ENCODE measurements at places on chromosomes 11 and 22.

- DNase-seq: no peak
These were observed 1.7 kb downstream of the KLHDC7B start for GRCh38 chr22:50547263-50547985.

- no peak for DNase-seq
These were observed 48.0 kb downstream of the ME3 start for GRCh38 chr11:86624366-86624765.

DNA sequence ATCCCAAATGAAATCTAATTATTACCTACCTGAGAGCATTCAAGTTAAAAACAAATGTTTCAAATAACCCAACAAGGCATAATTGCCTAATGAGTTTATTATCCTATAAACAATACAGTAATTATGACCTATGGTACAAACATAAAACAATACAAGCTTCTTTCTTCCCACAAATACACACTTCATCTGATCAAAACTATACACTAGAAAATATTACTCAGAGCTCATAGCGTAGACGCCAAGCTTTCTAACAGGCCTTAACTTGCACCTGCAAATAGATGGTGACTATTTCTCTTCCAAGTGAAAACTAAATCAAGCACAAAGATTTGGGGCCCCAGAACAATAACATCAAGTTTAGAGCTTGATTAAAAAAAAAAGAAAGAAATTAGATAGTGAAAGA is 78.1 kb downstream of the SOX6 start:
- DNase-seq: no peak

DNA sequence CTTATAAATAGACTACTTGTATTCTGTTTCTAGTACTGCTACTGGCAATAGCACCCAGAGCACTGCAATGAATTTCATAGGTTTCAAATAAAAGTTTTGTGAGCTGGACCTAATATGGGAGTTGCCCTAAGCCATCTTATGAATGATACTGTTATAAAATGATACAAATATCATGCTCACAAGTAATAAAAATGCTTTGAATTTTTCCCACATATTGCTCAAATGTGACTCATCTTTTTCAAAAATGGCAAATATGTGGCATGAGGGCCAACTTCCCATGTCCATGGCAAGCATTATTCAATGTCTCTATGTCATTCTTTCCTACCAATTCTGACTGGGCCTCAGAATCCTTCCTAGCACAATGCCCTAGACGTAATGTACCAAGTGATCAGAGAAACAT is 137.6 kb downstream of the TRPC6 start:
- peak; percentile 88 for DNase-seq

DNA sequence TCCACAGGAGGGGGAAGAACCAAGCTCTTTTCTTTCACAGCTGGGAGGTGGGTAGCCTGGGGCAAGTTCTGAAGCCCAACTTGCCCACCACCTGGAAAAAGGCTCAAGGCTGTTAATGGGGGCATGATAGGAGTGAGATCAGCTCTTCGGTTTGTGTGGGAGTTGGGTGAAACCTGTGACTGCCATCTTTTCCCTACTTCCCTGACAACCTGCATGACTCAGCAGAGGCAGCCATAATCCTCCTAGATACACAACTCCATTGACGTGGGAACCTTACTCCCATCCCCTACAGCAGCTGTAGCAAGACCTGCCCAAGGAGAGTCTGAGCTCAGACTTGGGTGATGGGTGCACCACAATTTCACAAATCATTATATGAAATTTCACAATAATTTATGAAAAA is 13.3 kb upstream of the OOSP4B start:
- no peak for DNase-seq

GRCh38 chr11:111452146-111452545 is 60.0 kb downstream of the BTG4 start:
- no peak for DNase-seq

GRCh38 chr11:70799386-70799785 is 401.1 kb downstream of the CTTN start:
- no peak for DNase-seq

- no peak for DNase-seq
These were observed 6.4 kb downstream of the PPIL2 start for GRCh38 chr22:21672107-21672629.

- peak; percentile 41 for DNase-seq
These were observed 15.8 kb upstream of the SYN3 start for GRCh38 chr22:33073989-33074418.

- DNase-seq: no peak
These were observed 83.4 kb upstream of the MYO18B start for GRCh38 chr22:25658633-25659032.

DNA sequence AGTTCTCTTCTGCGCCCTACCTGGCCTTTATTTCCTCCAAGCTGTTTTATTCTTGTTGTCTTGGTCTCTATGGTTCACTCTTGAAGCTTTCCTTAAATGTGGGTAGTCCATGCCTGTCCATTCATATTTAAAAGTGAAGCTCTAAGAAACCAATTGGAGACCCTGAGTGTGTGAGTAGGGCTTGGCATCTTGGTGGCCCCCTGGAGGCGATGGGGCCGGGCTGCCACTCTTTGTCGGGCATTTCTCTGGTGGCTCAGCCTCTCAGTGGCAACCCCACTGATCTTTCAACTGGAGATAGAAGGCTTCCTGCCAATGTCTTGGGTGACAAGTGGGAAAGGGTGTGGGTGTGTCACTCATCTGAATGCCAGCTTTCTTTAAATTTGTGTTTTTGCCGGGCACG is 9.1 kb downstream of the TRPT1 start:
- no peak for DNase-seq

DNA sequence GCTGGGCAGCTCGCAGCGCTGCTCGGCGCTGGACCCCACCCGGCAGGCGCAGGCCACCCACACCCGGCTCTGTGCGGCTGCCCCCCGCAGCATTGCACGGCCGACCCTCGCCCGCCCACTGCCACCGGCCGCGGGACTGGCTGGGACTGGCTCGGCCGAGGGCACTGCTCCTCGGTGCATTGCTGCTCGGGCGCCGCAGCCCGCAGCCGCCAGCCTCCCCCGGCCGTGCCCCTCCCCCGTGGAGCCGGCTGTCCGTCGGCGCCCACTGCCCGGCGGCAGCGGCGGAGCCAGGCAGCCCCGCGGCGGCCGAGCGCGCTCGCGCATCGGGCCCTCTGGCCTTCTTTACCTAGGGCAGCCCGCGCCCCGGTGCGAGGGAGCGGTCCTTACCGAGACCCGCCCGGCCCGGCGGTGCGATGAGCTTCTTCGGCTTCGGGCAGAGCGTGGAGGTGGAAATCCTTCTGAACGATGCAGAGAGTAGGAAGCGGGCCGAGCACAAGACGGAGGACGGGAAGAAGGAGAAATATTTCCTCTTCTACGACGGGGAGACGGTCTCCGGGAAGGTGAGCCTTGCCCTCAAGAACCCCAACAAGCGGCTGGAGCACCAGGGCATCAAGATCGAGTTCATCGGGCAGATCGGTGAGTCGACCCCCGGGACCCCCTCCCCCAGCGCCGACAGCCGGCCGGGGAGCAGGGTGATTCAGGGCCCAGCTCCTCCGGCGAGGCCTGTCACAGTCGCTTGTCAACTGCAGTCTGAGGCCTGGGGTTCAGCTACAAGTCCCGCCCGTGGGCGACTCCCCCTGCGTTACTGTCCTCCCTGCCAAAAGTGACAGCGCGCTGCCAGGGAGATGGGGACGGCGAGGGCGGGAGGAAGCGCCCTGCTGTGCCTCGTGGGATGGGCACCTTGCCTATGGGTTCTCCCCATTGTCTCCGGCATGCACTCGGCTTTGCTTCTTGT is 516 bp downstream of the VPS26B start:
- no peak for DNase-seq

DNA sequence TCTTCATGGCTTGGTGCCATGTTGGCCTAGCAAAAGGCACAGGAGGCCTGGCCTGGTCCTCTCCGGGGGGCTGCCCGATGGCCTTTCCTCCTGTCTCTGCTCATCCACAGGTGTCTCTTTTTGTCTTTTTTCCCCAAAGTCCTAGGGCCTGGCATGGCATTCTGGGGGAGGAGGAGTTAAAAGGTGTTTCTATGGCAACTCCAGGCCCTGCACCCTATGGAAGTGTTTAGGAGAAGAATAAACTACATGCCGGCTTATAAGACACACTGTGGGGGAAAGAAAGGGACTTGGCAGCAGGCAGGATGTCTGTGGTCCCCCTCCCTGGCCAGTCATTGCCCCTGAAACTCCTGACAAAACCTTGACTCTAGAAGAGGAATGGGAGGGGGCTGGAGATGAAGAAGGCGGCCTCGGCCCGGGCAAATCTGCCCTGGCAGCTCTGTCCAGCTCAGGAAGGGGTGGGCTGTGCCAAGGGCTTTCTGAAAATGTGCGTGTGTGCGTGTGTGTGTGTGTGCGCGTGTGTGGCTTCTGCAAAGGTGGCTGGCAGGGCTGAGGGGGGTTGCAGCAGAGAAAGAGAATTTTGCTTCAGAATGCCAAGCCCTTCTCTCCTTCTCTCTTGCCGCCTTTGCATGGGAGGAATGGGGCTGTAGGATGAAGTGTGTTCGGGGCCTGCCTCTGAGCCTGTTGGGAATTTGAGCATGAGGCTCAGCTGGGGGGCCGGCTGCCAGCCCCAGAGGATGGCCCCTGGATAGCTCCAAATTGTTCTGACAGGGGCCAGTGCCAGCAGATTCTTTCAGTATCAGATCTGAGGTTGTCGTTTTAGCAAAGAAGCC is 3.2 kb downstream of the TIMP3 start:
- no peak for DNase-seq

GRCh38 chr11:3162410-3163240 is 2.5 kb downstream of the OSBPL5 start:
- DNase-seq: no peak

Measured in foreskin melanocyte (primary cell).